ENCODE measurements at places on chromosomes 6 and 20. TPM values are rescaled to one million over a fixed set of nuclear protein-coding genes. Genes with fewer than 3 reads are reported as not detected.

Gene LAMA2
- total RNA-seq, result 0.38 TPM

Gene BHLHE23
- not detected for total RNA-seq

Gene LINC00237
- not detected for total RNA-seq

Gene SIRPG
- total RNA-seq, result not detected

Gene FRK
- total RNA-seq, result 1.4 TPM

Gene VGLL2
- not detected for total RNA-seq

Gene SEL1L2
- total RNA-seq, result not detected

Gene HDGFL1
- not detected for total RNA-seq

Gene ARFGEF2
- total RNA-seq, result 11.8 TPM

Gene BPIFA1
- total RNA-seq, result not detected

Gene LPA
- 0.02 TPM for total RNA-seq
